ENCODE measurements at places on chromosomes 11 and 22. TPM values are rescaled to one million over a fixed set of nuclear protein-coding genes. Genes with fewer than 3 reads are reported as not detected.

The PITPNB gene
- 70.3 TPM for total RNA-seq

The DNAL4 gene
- 9.3 TPM for total RNA-seq

The CRYBB3 gene
- total RNA-seq: not detected

DNA sequence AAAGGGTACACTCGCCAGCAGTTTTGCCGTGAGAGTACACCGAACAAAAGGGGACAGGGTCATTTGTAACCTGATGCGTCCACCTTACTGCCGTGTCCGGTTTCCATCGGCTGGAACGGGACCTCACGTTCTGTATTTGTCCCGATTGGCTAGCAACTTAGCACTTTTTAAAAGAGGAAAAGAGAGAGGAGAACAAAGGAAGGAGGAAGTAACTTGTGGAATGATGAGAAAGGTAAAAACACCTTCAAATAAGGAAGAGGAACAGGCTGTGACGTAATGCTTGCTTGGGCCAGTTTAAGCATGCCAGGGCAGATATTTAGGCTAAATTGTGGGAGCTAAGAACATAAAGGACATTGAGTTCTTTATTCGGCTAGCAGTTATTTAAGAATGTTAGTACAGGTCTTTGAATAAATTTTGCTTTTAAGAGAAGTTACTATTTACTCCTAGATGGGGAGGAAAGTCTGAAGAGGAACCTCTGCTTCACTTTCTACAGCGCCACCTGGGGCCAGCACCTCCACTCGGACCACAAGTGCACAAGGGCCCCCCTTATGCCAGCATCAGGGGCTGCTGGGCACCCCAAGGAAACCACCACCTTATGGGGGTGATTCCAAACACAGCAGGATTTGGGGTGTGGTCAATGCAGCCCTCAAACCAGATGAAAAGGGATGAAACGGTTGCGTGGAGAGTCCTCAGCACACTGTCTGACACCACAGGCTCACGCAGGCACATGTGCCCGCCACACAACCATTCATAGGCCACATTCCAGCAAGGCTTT lies 5.8 kb downstream of the ARSA start:
- peaks cover 7% of the 10 kb centered on the region for H3K27me3 ChIP-seq
- H3K4me3 ChIP-seq: peak overlapping the region; percentile 50
- DNase-seq: no peak
- H3K4me1 ChIP-seq: peaks cover 35% of the 10 kb centered on the region
- peak overlapping the region; percentile 19 for H3K27ac ChIP-seq
- H3K36me3 ChIP-seq: peaks cover 17% of the 10 kb centered on the region

DNA sequence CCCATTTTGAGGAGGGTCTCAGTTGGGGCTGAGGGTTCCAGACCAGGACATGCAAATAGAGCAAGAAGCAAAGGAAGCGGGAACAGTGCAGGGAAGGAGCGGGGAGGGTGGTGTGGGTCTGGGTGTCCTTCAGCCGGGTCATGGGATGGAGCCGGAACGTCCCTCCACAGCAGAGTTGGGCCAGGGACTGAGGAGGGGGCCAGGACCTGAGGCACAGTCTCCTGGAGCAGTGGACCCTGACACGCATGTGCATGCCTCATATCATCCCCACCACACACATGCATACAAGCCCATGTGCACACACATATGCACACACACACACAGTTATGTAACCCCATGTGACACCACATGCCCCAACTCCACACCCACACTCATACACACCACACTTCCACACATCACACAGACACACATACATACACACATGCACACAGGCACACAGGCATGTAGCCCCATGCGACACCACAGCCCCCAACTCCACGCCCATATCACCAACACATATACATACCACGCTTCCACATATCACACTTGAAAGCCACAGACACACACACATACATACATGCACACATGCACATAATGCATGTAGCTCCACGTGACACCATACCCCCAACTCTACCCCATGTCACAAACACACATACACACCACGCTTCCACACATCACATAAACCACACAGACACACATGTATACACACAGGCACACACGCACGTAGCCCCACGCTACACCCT lies 1026.6 kb downstream of the BRD1 start:
- peaks cover 65% of the 10 kb centered on the region for H3K27me3 ChIP-seq
- H3K4me3 ChIP-seq: no peak overlapping the region
- no peak overlapping the region for H3K27ac ChIP-seq
- H3K36me3 ChIP-seq: no peaks in the 10 kb centered on the region
- no peaks in the 10 kb centered on the region for H3K4me1 ChIP-seq

DNA sequence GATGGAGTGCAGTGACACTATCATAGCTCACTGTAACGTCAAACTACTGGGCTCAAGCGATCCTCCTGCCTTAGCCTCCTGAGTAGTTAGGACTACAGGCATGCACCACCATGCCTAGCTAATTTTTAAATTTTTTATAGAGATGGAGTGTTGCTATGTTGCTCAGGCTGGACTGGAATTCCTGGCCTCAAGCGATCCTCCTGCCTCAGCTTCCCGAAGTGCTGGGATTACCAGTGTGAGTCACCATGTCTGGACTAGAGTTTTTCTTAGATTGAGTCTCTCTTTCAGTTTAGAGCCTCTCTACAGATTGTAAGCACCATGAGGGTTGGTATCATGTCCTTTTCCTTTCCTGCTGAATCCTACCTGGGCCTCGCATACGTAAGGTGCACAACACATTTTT lies 57.3 kb upstream of the ALKBH3 start:
- H3K4me3 ChIP-seq: no peak overlapping the region
- no peaks in the 10 kb centered on the region for H3K36me3 ChIP-seq
- no peaks in the 10 kb centered on the region for H3K4me1 ChIP-seq

DNA sequence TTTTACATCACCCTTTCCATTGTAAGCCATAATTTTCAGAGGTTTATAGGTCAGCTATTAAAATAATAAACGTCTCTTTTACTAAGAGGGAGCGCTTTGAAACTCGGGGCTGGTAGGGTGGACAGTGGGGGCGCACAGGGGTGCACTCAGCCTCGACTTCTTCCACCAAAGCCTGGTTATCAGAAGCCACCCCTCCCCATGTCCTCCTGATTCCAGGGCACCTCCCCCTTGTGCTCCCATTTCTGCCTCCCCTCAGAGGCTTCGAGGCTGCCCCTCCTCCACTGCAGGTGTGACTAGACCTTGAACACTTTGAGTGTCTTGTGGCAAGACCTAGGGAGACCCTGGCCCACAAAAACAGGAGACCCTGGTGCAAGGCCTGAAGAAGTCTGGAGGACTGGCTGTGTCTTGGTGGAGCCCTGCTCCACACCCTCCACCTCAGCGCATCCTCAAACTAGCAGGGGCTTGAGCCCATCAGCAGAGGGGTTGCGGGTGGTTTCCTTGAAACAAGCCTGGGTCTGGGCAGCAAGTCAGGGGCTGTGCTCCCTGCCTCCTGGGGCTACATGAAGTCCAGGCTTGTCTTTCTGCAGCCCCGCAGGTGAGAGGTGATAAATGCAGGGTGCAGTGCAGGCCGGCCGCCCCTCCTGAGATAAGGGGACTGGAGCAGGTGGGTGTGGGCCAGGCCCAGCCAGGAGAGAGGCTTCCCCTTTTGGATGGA lies 3.0 kb downstream of the CDKN1C start:
- no peaks in the 10 kb centered on the region for H3K27me3 ChIP-seq
- DNase-seq: no peak
- H3K4me3 ChIP-seq: peak overlapping the region; percentile 97
- peaks cover 58% of the 10 kb centered on the region for H3K4me1 ChIP-seq
- no peaks in the 10 kb centered on the region for H3K36me3 ChIP-seq

DNA sequence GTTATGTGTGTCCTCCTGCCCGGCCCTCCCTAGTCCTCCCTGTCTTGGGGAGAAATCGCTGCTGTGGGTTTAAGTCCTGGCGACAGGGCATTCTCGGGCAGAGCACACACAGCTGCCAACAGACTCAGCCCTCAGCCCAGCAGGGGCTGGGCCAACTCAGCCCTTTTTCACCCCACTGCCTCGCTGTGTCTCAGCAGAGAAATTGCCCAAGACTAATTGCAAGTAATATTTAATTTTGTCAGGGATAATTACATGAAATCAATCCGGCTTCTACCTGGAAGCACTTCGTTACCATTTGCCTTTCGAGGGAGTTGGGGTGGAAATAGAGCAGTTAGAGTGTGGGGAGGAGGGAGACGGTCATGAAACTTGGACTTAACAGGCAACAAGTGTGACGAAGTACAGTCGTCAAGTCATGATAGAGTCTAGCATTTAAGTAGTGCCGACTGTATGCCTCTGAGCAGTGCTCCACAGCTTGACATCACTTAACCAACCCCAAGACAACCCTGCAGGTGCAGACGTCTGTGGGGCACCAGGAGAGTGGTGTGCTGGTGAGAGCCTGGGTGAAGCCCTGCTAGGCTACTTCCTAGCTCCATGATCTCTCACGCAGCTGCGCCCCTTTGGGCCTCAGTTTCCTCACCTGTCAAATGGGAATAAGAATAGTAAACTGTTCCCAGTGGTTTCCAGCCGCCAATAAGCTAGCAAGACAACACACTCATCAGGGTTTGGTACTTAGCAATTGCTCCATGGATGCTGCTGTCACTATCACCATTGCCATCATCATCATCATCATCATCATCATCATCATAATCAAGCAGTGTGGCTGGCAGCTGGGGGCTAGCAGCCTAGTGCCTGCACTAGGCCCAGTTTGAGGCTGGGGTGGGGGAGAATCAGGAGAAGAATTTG lies 29.2 kb downstream of the MN1 start:
- H3K27me3 ChIP-seq: no peaks in the 10 kb centered on the region
- peak overlapping the region; percentile 61 for H3K27ac ChIP-seq
- no peak overlapping the region for H3K4me3 ChIP-seq
- no peak for DNase-seq
- no peaks in the 10 kb centered on the region for H3K36me3 ChIP-seq

- no peak overlapping the region for H3K27ac ChIP-seq
- no peaks in the 10 kb centered on the region for H3K27me3 ChIP-seq
- H3K36me3 ChIP-seq: no peaks in the 10 kb centered on the region
- DNase-seq: no peak
Observed at GRCh38 chr11:100550912-100551632, 136.0 kb upstream of the ARHGAP42 start.

- DNase-seq: peak; percentile 96
- peaks cover 98% of the 10 kb centered on the region for H3K4me1 ChIP-seq
Observed at GRCh38 chr11:114179234-114179941, 116.8 kb upstream of the NNMT start.

GRCh38 chr11:27241311-27242122 lies 121.5 kb downstream of the CCDC34 start:
- DNase-seq: no peak
- no peak overlapping the region for H3K27ac ChIP-seq
- no peak overlapping the region for H3K4me3 ChIP-seq
- no peaks in the 10 kb centered on the region for H3K27me3 ChIP-seq
- no peaks in the 10 kb centered on the region for H3K4me1 ChIP-seq

- DNase-seq: no peak
- H3K4me1 ChIP-seq: no peaks in the 10 kb centered on the region
- no peaks in the 10 kb centered on the region for H3K27me3 ChIP-seq
- no peak overlapping the region for H3K4me3 ChIP-seq
- no peaks in the 10 kb centered on the region for H3K36me3 ChIP-seq
Observed at GRCh38 chr11:126754591-126755426, 245.8 kb downstream of the KIRREL3 start.

GRCh38 chr22:17489101-17489500 lies 74.2 kb upstream of the SLC25A18 start:
- no peak for DNase-seq
- peaks cover 11% of the 10 kb centered on the region for H3K4me1 ChIP-seq
- no peaks in the 10 kb centered on the region for H3K27me3 ChIP-seq
- no peak overlapping the region for H3K4me3 ChIP-seq

GRCh38 chr11:34328632-34328910 lies 29.2 kb downstream of the ABTB2 start:
- H3K4me1 ChIP-seq: peaks cover 47% of the 10 kb centered on the region
- no peak overlapping the region for H3K27ac ChIP-seq
- H3K27me3 ChIP-seq: no peaks in the 10 kb centered on the region
- no peaks in the 10 kb centered on the region for H3K36me3 ChIP-seq

Data from esophagus muscularis mucosa (tissue), 4 donors.